Stromal cell of bone marrow (primary cell): ENCODE measurements at places on chromosomes 1 and 21.

DNA sequence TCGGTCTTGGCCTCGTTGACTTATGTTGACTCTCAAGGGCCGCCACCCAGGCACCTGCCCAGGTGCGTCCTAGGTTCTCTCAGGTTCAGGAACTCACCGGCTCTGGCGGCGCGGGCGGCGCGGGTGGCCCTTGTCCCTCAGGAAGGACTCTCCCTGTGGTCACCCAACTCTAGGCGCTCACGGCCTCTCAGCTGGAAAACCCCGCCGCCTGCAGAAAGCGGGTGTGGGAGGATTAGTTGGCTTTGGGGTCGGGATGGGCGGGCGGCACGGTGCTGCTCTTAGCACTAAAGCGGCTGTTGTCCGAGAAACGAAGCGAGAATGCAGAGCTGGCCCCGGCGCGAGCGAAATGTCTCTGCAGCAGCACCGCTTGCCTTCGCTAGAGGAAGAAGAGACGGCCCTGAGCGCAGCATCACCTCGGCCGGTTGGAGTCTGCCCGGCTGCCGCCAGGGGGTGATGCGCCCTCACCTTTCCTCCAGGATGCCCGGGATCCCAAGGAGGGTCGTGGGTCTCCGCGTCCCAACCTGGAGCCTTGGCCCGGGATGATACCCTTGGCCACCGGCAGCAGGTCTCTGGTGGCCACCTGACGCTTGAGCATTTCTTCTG, 8.1 kb upstream of the TADA1 start:
- no peak for DNase-seq

GRCh38 chr21:18204931-18205330, 39.7 kb upstream of the CHODL start:
- no peak for DNase-seq

DNA sequence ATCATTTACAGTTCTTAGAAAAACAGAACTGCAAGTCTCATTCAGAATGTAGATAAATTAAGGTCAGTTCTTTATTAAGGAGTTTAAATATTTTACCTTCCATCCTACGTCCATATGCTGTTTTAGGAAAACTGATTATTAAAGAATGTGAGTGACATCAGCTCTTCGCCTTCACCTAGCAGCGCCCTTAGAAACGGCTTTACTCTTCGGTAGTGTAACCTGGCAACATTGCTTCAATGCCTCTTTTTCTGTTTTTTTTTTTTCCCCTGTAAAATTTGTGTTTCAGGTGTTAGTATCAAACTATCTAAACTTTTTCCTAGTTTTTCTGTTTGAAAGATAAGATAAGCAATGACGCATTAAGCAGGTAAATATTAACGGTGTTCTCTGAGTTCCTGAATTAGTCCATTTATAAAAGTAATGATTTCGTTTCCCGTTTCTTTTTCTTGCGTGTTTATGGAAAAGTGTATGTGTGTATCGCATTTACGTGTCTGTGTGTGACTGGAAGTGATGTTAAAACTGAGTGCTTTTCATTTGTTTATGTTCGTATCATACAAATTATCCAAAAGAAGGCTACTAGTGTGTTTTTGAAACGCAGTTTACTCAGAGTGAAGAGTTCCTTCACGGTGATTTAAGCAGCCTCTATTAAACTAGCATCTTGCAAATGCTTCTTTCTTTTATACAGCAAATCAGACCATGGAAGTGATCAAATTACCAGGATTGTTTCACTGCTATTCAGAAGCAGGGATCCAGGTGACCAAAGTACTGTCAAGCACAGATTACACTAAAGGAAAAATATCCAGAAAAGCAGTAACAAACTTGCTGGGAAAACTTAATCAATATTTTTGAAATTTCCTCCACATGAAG, 139.0 kb downstream of the SDCCAG8 start:
- no peak for DNase-seq

GRCh38 chr1:77514921-77515776, 167.3 kb downstream of the ZZZ3 start:
- DNase-seq, result no peak

DNA sequence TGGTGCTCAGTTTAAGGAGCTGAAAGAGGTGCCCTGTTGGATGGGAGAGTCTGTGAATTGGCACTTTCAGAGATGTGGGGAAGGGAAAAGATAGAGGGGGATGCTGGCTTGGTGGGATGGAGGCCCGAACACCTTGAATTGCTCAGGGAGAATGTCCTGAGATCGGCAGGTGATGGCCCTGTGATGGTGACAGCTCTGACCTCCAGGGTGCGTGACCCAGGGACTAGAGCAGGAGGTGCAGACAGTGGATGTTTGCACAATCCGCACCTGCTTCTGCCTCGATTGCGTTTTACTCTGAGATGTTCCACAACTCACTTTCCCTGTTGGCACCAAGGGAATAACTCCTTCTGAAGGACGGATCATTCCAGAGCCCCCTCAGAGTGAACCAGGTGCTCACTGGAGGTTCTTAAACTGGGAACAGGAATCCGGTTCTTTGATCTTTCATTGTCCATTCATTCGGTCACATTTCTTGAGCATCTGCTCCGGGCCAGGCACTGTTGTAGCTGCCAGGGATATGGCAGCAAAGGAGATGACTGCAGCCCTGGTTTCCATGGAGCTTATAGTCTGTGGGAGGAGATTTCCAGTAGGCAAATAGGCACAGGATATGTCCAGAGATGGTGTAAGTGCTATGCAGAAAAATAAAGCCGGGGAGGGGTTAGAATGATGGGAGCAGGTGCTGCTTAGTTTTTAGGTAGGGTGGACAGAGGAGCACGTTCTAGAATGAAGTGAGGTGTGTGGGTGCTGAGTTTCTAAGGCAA, 226.6 kb upstream of the TMEM51 start:
- DNase-seq, result no peak

GRCh38 chr1:5595531-5596170, 396.6 kb downstream of the NPHP4 start:
- DNase-seq, result no peak

- DNase-seq, result no peak
Measured at GRCh38 chr1:228084797-228085196, 2.3 kb downstream of the ARF1 start.

DNA sequence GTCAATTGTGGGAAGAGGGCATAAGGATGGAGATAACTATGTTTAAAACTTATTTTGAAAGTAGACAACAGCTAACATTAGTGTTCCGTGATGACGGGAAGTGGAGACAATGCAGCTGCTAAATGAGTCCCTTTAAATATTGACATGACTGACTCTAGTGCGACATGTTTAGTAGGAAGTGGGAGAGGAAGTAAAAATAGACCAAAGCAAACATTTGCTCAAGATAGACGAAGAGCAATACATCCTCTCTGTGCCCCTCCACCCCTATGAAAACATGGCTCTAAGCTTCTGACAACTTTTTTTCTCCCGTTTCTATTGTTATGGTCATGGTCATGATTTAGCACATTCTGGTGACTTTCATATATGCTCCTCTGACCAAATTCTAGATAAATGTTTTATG, 60.0 kb upstream of the HMCN1 start:
- DNase-seq, result no peak

GRCh38 chr21:41664881-41665765, 101.7 kb downstream of the RIPK4 start:
- peak; percentile 84 for DNase-seq

- no peak for DNase-seq
Measured at GRCh38 chr1:213759359-213760181, 228.2 kb upstream of the PROX1 start.

GRCh38 chr1:29381426-29381825, 145.1 kb downstream of the PTPRU start:
- DNase-seq, result no peak

- DNase-seq, result no peak
Measured at GRCh38 chr1:41038110-41038509, 16.6 kb upstream of the SLFNL1 start.

GRCh38 chr1:196960854-196961253, 16.5 kb upstream of the CFHR5 start:
- DNase-seq, result no peak

- no peak for DNase-seq
Measured at GRCh38 chr1:151133018-151133806, 13.2 kb downstream of the SEMA6C start.

DNA sequence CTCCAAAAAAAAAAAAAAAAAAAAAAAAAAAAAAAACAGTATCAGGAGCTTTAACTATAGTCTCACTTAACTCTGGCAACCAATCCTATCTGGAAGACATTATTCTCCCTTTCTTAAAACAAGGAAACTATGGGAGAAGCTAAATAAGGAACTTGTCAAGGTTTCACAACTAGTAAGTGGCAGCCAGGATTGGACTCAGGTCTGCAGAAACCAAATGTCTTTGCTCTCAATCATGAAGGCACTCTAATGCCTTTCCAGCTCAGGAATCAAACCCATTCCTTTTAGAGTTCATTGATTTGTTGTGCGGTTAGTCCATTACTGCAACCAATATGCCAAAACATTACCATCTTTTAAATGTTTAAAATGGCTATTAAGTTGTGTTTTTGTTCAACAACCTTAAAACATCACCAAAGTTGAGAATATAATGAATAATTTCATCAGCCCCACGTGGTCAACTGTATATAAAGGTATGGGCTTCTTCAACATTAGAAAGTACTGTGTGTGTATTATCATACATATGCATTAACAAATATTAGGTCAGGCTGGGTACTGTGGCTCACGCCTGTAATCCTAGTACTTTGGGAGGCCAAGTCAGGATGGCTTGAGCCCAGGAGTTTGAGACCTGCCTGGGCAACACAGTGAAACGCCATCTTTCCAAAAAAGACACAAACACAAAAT, 1.5 kb downstream of the EPRS1 start:
- DNase-seq, result no peak

DNA sequence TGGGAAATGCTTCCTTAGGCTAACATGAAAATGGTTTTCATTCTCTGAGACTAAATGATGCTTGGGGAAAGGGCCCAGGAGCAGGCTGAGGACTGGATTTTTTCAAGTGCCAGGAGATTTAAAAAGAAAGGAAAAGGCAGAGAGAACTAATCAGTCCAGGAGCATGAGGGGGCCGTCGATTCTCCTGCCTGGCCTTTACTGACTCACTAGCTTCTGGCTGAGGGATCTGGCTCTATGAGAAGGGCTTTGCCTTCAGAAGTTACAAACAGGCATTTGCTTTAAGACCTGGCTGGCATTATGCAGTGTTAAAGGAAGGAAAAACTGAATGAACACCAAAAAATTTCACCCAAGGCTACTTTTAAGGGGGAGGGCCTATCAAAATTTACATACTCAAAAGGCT, 359.2 kb downstream of the PBX1 start:
- DNase-seq, result no peak

DNA sequence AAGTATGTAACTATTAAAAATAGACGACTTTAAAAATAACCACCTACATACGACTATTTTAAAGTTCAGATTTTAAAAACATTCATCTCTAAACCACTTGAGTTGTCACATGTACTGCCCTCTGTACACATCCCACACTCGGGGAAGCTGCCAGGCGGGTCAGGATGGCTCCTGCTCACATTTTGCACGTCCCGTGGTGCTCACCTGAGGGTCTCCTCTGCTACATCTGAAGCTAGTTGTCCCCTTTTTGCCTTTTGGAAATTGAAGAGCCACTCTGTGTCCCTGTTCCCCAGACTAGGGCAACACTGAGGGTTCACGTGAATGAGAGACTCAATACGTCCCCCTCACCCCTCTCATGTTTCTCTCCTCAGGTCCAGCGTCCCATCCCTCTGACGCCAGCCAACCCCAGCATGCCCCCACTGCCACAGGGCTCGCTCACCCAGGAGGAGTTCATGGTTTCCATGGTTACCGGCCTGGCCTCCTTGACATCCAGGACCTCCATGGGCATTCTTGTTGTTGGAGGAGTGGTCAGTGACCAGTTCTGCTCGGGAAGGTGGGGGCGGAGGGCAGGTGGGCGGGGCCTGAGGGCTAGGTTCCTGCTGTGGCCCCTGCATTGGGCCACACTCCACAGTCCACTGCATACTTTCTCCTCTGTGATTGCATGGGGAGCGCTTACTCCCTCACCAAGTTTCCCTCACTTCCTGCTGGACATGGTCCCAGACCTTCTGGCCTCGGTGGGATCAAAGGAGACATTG, 13.0 kb upstream of the MIIP start:
- DNase-seq, result no peak

DNA sequence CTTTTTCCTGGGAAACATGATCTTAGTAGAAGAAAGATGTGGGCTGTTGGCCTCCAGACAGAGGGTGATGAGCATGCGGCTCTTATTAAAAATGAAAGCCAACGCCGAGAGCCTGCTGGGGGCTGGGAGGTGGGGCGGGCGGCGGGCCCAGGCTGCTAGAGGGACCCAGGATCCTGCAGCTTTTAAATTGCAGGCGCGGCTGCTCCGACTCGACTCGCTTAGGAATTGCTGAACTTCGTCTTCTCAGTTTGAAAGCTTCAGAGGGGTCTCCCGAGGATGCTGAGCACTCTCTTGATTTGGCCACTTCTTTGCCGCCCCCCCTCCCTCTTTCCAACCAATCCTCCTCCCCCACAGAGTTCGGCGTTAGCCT, 1.2 kb downstream of the AGPAT3 start:
- peak; percentile 35 for DNase-seq

DNA sequence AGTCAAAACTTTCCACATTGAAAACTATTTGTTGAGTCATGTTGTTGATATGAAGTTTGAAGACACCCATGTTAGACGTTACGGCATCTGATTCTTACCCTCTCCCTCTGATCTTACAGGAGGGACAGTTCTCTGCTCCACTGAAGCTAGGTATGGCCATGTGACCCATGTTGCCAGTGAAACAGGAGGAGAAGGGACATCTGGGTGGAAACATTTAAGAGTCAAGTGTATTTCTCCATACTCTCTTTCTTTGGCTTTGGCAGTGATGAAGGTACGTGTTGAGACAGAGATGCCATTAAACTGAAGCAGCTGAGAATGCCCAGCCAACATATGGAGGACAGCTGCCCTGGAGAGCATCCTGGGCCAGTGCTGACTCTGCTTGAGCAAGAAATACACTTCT, 198.4 kb upstream of the PTGFR start:
- DNase-seq, result no peak

- peak; percentile 43 for DNase-seq
Measured at GRCh38 chr1:30888391-30888790, 20.2 kb downstream of the SDC3 start.

GRCh38 chr1:113647164-113647563, 112.1 kb downstream of the PHTF1 start:
- DNase-seq, result no peak

DNA sequence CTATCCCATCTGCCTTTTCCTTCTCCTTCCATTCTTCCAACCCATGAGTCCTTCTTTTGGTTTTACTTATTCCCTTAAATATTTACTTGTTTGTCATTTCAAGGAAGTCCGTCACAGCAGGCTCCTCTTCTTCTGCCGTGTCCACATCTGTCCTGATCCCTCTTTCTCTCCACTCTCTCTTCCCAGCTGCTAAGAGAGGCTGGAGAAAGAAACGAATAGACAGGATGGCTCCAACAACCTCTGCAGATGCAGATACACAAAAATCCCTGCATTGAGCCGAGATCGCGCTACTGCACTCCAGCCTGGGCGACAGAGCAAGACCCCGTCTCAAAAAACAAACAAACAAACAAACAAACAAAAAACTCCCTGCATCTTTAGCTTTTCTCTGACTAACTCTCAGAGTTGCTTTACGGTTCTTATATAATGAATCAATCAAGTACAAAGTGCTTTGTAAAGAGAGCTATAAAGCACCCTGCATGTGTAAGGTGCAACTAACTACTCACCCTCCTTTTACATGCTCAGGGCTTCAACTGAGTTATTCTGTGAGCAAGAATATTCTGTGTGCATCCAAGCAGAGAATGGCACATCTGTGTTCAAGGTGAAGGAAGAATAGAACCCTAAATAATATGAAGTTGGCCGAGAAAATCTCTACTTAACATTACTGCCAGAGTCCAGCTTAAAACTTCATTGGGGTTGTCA, 3.8 kb upstream of the SAMD13 start:
- no peak for DNase-seq

GRCh38 chr1:22121421-22121911, 21.4 kb downstream of the WNT4 start:
- no peak for DNase-seq
